ENCODE measurements at places on chromosomes 16 and 17.
A peak's percentile ranks its signal among the peaks of the same experiment; 100 is the strongest.

GRCh38 chr17:12659500-12659899 is 6.2 kb upstream of the MYOCD start:
- peak; percentile 80 for DNase-seq

GRCh38 chr17:68740555-68741447 is 139.6 kb upstream of the FAM20A start:
- no peak for DNase-seq

GRCh38 chr17:67150826-67151225 is 94.2 kb downstream of the HELZ start:
- DNase-seq, result no peak

DNA sequence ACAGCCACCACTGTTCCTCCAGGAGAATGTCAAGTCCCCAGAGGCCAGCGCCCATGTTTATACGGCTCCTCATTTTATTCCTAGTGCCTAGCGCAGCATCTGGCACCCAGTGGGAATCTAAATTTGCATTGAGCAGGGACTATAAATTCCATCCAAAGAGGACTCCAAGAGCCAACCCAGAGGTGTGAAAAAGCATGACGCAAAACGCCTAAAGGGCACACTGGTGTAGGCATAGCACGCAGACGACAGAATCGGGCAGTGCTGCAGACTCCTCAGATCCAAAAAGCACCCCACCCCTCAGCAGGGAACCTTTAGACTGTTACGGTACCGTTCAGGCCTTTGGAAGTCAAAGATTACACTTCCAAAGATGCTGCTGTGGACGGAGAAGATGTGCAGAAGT is 19.5 kb downstream of the TEKT5 start:
- DNase-seq, result no peak

DNA sequence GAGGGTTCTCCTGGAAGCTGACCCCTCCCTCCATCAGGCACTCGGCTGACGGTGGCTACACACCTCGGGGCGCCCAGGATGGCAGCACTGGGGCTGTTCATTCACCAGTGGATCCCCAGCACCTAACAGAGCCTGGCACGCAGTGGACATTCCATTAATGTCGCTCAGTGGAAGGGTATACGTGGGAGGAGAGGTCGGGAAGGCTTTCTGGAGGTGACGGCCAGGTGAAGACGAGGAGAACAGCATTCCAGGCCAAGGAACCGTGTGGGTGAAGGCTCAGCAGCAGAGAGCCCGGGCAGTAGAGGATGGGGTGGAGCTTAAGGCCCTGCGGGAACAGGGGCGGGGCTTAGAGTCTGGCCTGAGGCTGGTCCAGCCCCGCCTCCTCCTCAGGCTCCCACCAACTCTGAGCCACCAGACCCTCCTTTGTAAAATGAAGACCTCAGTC is 2.5 kb upstream of the HS3ST6 start:
- no peak for DNase-seq

DNA sequence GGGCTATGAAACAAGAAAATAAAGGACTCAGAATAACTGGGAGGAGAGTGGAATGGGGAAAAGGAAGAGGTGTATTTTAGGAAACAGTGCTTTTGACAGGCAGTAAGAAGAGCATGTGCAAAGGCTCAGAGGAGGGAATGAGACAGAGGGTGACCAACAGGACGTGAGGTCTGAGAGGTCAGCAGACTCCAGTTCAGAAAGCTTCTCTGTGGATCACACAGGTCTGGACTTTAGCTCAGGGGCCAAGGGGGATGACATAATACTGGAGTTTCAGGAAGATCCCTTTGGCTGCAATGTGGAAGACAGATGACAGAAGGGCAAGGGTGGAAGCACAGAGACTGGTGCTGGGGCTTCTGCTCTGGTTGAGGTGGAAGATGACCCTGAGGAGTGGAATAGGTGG is 489.9 kb upstream of the CDH5 start:
- DNase-seq, result no peak

DNA sequence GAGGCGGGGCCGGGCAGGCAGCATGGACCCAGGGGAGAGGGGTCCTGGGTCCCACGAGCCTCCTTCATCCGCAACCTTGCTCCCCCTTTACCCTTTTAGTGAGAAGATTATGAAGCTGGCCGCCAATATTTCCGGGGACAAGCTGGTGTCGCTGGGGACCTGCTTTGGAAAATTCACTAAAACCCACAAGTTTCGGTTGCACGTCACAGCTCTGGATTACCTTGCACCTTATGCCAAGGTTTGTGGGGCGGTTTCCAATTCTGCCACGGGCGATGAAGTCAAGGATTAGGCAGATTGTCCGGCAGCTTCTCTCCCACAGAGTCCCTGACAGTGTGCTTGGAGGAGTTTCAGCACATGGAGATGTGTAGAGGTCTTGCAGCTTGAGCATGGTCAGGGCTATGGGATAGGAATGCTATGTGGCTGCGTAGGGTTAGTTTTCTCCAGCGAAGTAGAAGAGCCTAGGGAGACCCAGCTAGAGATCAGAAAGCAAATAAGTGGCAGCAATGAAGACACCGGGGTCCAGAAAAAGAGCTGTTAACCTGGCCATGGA is 598 bp downstream of the NIP7 start:
- DNase-seq, result no peak

DNA sequence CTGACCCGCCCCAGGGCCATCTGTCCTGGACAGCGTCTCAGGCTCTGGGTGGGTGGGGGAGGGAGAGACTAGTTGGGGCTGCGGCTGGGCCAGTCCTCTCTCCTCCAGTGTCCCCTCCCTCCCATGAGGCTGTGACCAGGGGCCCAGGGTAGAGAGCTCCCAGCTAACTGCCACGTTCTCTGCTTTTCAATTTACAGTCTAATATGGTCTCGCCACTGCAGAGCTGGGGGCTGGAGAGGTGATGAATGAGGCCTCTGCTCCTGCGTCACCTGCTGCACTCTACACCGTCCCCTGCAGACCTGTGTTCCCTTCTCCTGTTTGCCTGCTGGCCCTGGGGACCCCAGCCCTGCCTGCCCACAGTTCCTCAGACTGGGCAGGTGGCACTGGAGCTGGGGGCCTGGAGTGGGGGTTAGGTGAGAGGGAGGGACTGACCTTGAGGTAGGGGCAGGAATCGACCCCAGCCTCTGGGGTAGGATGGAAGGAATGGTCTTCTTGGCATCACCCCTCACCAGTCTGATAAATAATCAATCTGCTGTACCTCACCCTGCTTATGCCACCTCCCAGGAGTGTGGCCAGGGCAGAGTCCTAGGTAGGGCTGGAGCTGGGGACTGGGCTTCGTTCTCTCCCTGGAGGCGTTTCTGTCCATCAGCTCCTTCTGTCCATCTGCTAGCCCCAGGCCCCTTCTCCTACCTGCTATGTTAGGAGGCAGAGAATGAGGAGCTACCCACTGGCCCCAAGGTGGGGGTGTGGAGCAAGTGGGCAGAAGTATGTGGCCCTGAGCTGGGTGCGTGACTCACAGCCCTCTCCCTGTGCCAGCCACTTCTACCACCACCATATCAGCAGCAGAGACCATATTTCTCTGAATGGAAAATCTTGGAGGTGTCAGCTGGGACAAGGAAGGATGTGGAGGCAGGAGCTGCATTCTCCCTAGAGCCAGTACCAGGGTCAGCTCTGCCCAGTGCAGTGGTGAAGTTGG is 12.9 kb downstream of the SEZ6 start:
- no peak for DNase-seq

GRCh38 chr16:87303431-87303930 is 13.7 kb downstream of the C16orf95 start:
- DNase-seq, result no peak

- no peak for DNase-seq
Observed at GRCh38 chr16:17414421-17414820, 56.3 kb downstream of the XYLT1 start.

- DNase-seq, result no peak
Observed at GRCh38 chr17:82031885-82032627, 578 bp downstream of the RAC3 start.

DNA sequence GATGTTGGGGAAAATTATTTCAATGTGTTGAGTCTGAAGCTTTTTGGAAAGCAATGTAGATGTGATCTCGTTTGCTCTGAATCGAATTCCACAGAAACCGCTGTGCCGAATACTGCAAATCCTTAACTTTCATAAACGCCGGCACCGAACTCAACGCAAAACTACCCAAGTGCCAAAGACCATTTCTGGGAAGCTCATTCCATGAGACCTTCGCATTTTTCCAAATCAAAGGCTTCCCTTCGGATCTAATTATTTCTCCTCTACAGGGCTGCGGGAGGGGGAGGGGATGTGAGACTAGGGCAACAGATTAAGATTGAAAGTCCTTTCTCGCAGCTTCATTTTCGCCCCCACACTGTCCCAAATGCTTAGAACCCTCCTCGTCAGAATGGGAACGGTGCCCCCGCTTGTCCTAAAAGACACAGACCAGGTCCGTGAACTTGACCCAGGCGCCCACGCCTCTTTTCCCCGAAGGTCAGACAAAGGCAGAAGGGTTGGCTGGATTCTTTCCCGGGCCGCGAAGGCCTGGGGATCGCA is 4.0 kb downstream of the PRAC1 start:
- DNase-seq, result no peak

- DNase-seq, result no peak
Observed at GRCh38 chr16:6016530-6017184, 919.1 kb upstream of the EEF2KMT start.

- no peak for DNase-seq
Observed at GRCh38 chr16:2827831-2828520, 2.1 kb upstream of the ZG16B start.

DNA sequence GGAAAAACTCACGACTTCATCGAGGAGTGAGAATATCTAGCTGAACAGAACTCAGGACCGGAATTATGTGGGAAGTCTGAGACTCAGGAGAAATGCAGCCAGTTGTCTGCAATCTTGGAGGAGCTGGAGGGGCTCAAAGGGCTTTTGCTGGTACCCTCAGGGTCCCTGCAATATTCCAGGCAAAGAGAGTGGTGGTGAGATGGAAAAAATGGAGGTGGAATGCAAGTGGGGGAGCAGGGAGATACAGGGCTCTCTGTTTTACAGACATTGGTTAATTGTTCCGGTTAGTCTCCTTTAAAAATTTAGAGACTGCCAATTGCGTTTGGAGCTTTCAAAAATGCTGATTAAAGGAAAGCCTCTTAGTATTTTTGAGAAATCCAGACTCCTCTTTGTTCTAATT is 18.2 kb upstream of the HP start:
- DNase-seq, result no peak

GRCh38 chr17:53796642-53797041 is 26.1 kb upstream of the KIF2B start:
- DNase-seq, result no peak

GRCh38 chr17:72590382-72590781 is 469.6 kb downstream of the SOX9 start:
- no peak for DNase-seq

DNA sequence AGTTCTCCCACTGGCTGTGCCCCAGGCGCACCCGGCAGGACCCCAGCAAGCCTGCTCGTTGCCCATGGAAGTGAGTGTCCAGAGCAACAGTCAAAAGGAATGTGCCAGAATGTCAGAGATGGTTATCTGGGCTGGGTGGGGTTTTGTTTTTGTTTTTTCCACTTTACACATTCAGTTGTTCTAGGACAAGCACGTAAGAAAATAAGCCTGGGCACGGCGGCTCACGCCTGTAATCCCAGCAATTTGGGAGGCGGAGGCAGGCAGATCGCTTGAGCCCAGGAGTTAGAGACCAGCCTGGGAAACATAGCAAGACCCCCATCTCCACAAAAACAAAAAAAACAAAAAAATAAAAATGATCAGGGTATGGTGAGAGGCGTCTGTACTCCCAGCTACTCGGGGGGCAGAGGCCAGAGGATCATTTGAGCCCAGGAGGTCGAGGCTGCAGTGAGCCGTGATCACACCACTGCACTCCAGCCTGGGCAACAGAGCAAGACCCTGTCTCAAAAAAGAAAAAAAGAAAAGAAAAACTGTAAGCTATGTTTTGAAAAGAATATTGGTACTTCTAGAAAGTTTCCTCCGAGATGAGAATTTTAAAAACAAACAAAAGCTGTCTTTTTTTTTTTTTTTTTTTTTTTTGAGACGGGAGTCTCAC is 8.3 kb downstream of the NDUFAF8 start:
- no peak for DNase-seq

DNA sequence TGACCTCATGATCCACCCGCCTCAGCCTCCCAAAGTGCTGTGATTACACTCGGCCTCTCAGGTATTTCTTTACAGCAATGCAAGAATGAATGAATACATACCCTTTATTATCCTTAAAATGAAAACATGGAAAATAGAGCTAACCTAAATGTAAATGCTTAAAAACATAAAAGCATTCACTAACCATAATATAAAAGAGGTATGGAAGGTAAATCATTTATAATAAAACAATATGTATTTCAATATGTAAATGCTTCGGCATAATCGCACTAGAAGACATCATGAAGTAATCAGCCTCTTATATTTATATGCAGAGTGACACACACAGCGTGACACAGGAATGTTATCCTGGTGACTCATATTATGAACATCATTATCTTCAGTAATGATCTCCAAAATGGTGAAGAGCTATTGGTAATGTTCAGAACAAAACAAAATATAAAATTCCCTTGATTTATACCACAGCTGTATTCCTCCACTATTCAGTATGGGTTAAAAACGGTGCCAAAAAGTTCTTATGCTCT is 53.9 kb downstream of the AIPL1 start:
- DNase-seq, result no peak

GRCh38 chr16:86726340-86726739 is 148.0 kb downstream of the FOXL1 start:
- no peak for DNase-seq

GRCh38 chr16:15507301-15507958 is 73.0 kb downstream of the BMERB1 start:
- no peak for DNase-seq

GRCh38 chr17:2484876-2485275 is 26.8 kb downstream of the METTL16 start:
- no peak for DNase-seq

DNA sequence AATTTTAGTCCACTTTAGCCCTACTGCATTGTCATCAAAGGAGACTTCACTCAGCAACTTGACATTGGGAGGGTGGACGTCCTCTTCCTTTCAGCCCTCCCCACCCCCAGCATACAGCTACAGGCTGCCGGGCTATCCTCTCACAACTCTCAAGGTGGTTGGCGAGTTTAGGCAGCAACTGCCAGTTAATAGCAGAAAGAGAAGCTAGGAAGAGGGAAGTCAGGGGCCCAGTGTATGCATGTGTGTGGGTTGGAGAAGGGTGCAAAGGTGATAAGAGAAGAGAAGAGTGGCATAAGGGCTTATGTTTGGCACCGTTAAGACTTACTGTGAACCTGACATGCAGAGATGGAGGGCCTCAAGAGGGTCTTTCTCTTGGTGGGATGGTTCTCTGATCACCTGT is 31.8 kb downstream of the CCL4 start:
- DNase-seq, result no peak

Measured in AG04449 (cell line).